Calu3 (cell line): ENCODE measurements at places on chromosomes 16 and 17.
A peak's percentile ranks its signal among the peaks of the same experiment; 100 is the strongest.

- DNase-seq = no peak
These were observed 33.1 kb downstream of the RAI1 start for GRCh38 chr17:17714261-17714866.

GRCh38 chr17:38872027-38872511 lies 2.2 kb downstream of the LASP1 start:
- no peak for DNase-seq

- no peak for DNase-seq
These were observed 98.1 kb upstream of the SEC14L1 start for GRCh38 chr17:77042476-77043231.

DNA sequence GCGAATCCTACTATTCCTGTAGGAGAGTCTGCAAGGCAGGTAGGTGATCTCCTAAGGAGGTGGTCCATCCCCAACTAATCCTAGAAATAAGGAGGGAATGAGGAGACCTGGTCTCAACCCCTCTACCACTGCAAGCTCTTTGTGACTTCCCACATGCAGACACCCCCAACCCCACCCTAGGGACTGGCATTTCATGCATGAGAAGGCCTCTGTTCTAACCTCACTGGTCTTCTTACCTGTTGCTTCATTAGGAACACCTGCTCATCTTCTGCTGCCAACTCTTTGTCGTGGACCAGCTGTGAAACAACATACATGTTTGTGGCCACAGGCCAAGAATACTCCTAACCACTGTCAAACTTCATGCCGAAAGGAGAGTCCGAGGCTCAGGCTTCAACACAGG lies 22.6 kb downstream of the DYNC1LI2 start:
- no peak for DNase-seq

GRCh38 chr16:82963653-82964052 lies 336.9 kb downstream of the CDH13 start:
- no peak for DNase-seq

DNA sequence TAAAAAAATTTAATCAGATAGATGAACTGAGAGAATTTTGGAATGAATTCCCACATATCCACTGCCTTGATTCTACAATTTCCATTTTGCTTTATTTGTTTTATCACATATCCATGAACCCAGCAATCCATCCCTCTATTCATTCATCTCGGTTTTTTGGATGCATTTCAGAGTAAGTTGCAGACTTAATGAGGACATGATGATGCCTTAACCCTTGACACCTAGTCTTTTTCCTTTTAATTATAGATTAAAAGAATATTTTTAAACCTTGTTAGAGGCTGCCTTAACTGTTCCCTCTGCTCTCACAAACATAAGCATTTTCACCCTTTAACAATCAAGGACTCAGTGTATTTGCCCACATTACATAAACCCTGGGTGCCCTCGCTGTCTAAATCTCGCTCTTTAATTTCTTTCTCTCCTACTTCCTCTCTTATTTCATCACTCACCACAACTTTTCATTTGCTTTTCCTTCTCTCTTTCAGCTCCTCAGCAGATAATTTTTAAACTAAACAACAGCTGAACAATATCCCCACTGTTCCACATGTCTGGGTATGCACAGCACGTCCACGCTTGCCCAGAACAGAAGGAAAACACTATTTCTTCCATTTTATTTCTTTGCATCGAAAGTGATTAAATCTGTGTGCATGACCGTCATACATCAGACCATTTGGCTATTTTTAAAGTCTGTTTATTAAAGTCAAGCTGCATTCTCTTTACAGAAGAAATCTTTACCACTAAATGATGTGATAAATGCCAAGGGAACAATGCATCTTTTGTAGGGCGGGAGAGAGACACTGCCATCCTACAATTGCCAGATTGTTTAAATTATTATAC lies 39.9 kb downstream of the IQCK start:
- no peak for DNase-seq

DNA sequence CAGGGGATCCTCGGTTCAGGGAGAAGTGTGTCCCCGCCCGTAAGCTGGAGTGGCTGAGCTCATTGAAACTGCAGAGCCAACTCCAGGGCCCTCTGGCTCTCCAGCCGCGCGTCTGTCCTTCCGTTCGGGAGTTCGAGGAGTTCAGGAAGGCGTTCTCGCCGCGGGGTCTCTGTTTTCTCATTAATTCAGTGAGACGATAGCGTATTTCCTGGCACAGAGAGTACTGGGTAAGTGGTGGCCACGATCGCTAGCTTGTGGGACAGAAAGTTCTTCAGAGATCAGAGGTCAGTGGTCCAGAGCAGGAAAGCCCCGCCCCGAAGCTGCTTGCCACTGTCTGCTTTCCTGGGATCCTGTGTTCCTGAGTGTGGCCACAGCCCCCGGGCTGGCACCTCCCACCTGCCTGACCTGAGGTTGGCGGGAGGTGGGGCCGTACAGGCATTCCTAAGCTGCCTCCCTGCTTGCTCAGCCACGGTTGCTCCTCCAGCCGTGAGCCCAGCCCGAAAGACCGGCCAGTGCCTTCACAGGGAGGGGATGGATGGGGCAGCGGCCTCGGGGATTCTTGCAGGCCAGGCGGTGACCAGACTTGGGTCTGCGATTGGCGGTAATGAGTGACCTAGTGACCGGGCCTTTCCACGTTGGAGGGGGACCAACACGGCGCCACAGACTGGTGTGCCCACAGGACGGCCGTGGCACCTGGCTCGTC lies 8.9 kb downstream of the BAIAP2 start:
- DNase-seq = peak; percentile 94
